ENCODE measurements at places on chromosomes 4 and X.

GRCh38 chr4:152448038-152448707, 87.7 kb downstream of the FBXW7 start:
- no peak for DNase-seq

- no peak for DNase-seq
These were observed 428.0 kb downstream of the EPHA5 start for GRCh38 chr4:65242156-65242846.

DNA sequence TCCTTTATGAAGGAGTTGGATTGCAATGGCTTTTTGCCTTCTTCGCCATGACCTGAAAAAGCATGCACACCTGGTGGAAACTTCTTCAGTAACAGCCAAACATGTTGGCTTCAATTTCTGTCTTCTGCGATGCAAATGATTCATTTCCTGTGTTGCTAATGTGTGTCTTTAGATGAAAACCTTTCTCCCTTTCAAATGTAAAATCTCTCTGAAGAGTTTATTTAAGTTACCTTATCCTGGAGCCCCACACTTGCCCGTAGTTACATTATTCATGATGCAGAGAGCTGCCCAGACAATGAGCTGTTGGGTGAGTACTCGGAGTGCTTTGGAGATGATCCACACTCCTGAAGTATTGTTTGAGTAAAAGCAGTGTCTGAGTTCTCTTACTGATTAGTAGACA, 1100.9 kb downstream of the RPA4 start:
- no peak for DNase-seq

DNA sequence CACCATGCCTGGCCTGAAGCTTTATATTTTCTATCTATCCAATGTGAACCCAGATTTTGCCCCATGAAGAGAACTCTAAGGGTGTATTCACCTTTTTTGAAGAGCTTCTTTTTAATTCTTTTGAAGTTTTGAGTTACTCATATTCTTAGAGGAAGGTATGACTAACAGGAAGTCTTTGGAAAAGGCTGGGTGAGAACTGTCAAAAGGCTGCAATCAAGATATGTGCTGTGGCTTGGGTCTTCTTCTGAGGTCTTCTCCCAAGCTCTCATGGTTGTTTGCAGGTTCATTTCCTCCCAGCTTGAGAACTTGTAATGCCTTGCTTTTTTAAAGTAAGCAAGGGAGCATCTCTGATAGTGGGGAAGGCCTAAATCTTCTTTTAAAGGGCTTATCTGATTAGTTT, 3.1 kb upstream of the C4orf17 start:
- DNase-seq = no peak

- no peak for DNase-seq
These were observed 249.1 kb downstream of the KCNIP4 start for GRCh38 chr4:21699446-21699845.

DNA sequence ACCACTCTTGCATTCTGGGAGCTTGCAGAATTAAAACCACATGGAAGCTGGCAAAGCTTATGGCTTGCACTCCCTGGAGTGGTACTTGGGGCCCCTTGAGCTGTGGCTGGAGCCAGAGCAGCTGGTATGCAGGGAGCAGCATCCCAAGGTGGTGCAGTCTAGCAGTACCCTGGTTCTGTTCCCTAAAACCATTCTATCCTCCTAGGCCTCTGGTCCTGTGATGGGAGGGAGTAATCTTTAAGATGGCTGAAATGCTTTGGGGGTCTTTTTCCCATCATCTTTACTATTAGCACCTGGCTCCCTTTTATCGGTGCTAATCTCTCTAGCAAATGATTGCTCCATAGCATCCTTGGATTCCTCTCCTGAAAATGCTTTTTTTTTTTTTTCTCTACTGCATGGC, 56.1 kb downstream of the MAGEB17 start:
- DNase-seq = no peak

DNA sequence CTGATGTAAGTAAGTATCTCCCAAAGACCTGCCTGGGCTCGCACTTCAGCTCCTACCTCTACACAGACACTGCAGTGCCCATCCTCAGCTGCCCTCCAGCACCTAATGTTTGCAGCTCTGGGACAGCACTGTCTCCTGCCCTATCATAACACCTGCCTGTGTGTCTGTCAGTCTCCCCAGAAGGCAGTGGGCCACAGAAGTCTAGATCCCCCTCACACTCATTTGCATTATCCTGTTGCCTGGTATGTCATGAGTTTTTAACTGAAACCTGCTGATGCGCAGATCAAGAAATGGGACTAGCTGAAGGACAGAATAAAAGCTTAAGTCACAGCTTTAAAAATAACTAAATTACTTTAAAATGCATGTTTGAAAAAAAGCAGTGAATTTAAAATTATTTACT, 43.0 kb downstream of the LRP2BP start:
- no peak for DNase-seq

GRCh38 chr4:82989575-82990429, 20.8 kb downstream of the LIN54 start:
- no peak for DNase-seq

GRCh38 chrX:101206471-101206870, 13.1 kb upstream of the DRP2 start:
- peak; percentile 78 for DNase-seq

GRCh38 chr4:23730998-23731397, 158.8 kb downstream of the PPARGC1A start:
- no peak for DNase-seq

GRCh38 chr4:169251291-169252235, 19.2 kb downstream of the SH3RF1 start:
- no peak for DNase-seq

DNA sequence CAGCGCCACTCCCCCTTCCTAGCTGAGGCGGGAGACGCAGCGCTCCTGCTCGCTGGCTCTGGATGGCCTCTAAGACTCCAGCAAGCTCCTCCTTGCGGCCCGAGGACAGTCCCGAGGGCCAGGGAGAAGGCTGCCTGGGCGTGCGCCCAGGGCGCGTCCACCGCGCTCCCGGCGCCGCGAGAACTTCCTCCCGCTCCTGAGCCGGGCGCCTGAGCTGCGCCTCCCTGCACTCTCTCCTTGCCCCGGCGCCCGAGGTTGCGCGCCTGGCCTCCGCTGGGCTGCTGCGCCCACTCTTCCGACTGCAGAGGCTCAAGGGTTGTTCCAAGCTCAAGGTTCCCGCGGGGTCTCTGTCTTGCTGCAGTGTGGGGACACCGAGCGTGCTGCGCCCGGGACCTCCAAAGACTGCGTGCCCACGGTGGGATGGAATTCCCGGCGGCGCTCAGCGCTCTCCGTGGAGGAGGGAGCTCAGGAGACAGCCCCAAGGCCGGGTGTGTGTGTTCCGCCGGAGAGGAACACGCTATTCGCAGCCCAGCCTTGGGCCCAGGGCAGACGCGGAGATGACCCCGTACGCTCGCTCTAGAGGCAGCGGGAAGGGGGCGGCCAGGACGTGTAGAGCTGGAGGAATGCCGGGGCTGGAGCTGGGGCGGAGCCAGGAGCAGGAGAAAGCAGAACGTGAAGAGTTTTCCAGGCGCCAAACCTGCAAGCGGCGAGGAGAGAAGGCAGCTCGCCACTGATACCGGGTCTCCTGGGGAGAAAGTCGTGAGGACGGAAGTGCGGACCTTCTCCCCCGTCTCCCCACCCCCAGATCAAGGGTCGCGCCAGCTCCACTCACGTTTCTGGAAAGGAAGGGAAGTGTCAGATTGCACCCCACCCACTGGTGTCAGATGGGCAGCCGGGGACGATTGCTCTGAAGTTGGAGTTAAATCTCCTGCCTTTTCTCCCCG, at the start of gene ARHGAP6:
TSS of gene ARHGAP6 (minus strand) at position 753 of the 944 bp plus-strand sequence. CDS start 1,092 bp downstream, outside the sequence.
- DNase-seq = no peak

DNA sequence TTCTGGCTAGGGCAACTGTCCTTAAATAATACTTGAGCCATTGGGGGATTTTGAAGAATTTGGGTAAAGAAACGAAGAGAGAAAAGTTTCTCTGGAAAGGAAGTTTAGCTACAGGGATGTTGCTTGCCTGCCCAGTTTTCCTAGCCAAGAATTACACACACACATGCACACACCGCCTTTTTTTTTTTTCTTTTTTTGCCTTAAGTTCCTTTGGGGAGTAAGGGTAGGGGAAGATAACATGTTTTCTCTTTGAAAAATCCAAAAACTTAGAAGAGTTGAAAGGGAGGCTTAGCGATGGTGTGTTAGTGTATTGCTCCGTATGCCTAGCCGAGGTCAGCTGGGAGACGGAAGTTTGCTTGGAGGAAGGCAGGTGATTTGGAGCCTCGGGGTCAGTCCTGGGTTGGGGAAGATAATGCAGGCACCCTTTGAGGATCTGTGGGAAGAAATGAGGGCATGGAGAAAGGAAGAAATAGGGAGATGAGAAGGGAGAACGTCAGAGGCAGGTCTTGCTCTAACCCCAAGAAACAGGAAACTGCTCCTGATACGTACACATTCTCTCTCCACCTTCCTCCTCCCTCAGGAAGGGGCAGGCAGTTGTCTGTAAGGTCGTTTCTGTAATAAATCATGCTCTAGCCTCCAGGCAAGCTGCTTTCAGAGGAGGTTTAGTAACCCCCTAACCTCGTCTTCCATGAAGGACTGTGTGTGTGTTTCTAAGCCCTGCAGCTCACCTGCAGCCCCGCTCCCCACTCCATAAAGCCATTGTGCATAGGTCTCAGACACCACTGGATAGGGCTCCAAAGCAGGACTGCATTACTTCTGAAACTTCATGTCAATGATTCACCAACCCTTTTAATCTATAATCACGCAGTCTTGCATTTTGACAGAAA, 10.5 kb downstream of the KLF3 start:
- no peak for DNase-seq

DNA sequence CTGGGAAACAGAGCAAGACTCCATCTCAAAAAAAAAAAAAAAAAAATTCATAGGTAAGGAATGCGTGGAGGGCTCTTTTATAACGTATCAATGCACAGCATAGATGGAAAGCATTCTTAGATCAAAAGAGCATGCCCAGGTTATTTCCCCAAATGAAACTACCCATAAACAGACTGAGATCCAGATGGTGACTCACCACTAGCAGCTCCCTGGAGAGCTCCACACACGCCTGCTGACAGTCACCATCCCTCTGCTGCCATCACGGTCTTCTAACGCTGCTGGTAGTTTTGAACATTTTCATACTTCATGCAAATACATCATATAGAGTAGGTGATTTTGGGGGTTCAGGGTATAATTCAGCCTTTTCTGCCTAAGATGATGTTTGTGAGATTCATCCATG, 136.9 kb downstream of the ASMT start:
- no peak for DNase-seq

DNA sequence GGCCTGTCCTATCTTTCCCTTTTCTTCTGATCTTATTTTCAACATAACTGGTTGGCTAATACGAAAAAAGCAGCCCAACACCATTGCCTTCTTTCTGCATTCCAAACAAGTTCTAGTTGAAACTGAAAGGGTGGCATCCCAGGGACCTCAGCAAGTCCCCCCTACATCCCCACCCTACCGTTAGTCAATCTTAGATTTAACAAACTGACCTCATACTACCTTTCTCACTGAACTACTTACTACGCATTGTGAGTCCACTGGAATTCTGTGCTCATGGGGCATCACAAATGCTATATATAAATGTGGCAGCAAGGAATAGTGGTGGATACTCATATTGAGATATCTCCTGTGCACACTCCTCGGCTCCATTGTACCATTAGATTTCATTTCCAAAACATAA, 33.1 kb upstream of the FGF5 start:
- peak; percentile 73 for DNase-seq

DNA sequence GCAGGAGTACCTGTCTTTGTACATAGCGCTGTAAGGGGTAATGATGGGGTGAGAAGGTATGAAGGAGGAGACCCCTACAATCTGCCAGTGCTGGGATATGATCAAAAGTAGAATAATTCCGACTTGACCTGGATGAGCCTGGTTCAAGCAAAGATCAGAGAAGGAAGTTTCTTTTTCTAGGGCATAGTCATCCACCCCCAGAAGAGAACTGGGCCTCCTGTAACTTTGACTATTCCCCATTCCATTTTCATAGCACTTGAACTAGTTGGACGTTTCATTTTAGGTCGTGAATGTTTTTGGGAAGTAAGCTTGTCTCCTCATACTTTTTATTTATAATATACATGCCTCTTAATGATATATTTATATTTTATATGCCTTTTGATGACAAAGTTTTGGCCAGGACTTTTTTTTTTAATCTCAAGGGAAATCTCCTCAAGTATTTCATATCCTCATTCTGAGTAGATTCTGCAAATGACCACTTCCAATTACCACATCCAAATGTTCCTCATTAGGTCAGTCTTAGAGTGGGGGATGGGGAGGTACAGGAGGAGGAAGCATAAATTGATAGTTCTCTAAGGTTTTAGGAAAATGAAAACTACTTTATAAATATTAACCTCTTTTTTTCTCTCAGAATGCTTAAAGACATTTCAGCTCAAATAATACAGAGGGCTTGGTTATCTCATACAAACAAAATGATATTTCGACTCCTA, 3.5 kb downstream of the CXorf58 start:
- no peak for DNase-seq

DNA sequence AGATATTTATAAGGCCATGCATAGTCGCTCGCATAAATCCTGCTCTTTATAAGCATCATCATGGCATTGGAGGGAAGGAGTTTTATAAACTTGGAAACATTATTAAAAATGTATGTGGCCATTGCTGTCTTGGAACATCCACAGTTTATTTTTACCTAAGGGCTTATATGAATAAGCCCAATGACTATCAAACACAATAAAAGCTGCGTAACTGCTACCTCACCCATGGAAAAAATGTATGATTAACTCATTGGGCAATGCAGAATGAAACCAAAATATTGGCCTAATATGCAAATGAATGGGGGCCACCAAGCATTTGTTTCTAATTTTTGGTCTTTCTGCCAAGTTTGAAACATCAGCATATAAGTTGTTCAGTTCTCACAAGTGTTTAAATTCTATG, 19.1 kb downstream of the GEMIN8 start:
- DNase-seq = no peak

DNA sequence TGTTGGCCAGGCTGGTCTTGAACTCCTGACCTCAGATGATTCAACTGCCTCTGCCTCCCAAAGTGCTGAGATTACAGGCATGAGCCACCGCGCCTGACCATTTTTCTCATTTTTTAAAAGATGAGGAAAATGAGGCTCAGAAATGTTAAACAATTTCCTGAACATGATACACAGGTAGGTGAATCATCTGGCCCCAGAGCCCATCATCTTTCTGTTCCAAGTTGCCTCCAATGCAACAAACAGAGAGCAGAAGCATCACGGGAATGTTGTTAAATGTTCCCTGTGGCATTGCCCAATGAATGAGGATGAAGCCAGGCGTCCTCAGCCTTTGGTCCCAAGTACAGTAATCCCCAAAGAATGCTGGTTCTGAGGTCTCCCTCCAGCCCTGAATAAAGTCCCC, 31.3 kb upstream of the ANXA5 start:
- DNase-seq = no peak
